ENCODE measurements at places on chromosomes 1 and 21. TPM values are rescaled to one million over a fixed set of nuclear protein-coding genes. Genes with fewer than 3 reads are reported as not detected.

TFF2 gene
- not detected for total RNA-seq

PLEKHO1 gene
- 23.2 TPM for total RNA-seq

CFHR1 gene
- total RNA-seq = not detected

TLR5 gene
- total RNA-seq = 0.05 TPM

OR2T33 gene
- not detected for total RNA-seq

ADAM30 gene
- total RNA-seq = not detected

LRRC8B gene
- total RNA-seq = 3.9 TPM

VN1R5 gene
- total RNA-seq = not detected

NR5A2 gene
- 2.2 TPM for total RNA-seq

MYOG gene
- not detected for total RNA-seq

LRRC39 gene
- 5.0 TPM for total RNA-seq

S100A7A gene
- total RNA-seq = not detected

AADACL4 gene
- not detected for total RNA-seq

NBPF12 gene
- total RNA-seq = 5.7 TPM

IKBKE gene
- 6.8 TPM for total RNA-seq

ZNF593OS gene
- total RNA-seq = not detected

NADK gene
- total RNA-seq = 33.4 TPM

C1QA gene
- total RNA-seq = not detected

FMN2 gene
- total RNA-seq = 35.4 TPM

SYTL1 gene
- total RNA-seq = not detected

COL18A1 gene
- total RNA-seq = 12.4 TPM

AVPR1B gene
- total RNA-seq = not detected

CORT gene
- not detected for total RNA-seq

VAV3 gene
- 2.2 TPM for total RNA-seq

FCAMR gene
- total RNA-seq = not detected

LYPD8 gene
- total RNA-seq = 2.3 TPM

MSH4 gene
- total RNA-seq = 0.16 TPM

PIGP gene
- total RNA-seq = 51.9 TPM

ZNF687 gene
- 31.0 TPM for total RNA-seq

LRRC3 gene
- 1.5 TPM for total RNA-seq

CFAP45 gene
- total RNA-seq = 0.13 TPM

TMEM54 gene
- total RNA-seq = 41.6 TPM

QSOX1 gene
- 77.5 TPM for total RNA-seq

ITLN2 gene
- total RNA-seq = 0.90 TPM

BTG3 gene
- total RNA-seq = 45.5 TPM

PER3 gene
- 8.8 TPM for total RNA-seq

SH2D1B gene
- not detected for total RNA-seq

URB1 gene
- 34.2 TPM for total RNA-seq

PLA2G2D gene
- not detected for total RNA-seq

LRRC38 gene
- total RNA-seq = not detected

ORC1 gene
- 9.8 TPM for total RNA-seq

JAM2 gene
- 0.26 TPM for total RNA-seq

ADAMTS5 gene
- 0.05 TPM for total RNA-seq

RGL1 gene
- 5.9 TPM for total RNA-seq

WNT4 gene
- 0.16 TPM for total RNA-seq

APOBEC4 gene
- total RNA-seq = not detected

AMY1A gene
- not detected for total RNA-seq

TSPEAR gene
- not detected for total RNA-seq

CD53 gene
- not detected for total RNA-seq

MOB3C gene
- 4.8 TPM for total RNA-seq

MX1 gene
- 3.6 TPM for total RNA-seq

SMCP gene
- not detected for total RNA-seq

PCAT6 gene
- not detected for total RNA-seq

TSPAN1 gene
- total RNA-seq = not detected

FCRL5 gene
- not detected for total RNA-seq

PPIAL4G gene
- not detected for total RNA-seq

All from SK-MEL-5 (cell line).